ENCODE measurements at places on chromosomes 7 and 10. TPM values are rescaled to one million over a fixed set of nuclear protein-coding genes. Genes with fewer than 3 reads are reported as not detected.

GRCh38 chr10:6476989-6477388 lies 103.1 kb downstream of the PRKCQ start:
- no peak for DNase-seq

- no peak for DNase-seq
Observed at GRCh38 chr7:140028311-140028710, 34.4 kb downstream of the PARP12 start.

GRCh38 chr7:75856536-75856935 lies 22.3 kb upstream of the RHBDD2 start:
- no peak for DNase-seq

GRCh38 chr10:13213163-13213562 lies 21.0 kb downstream of the UCMA start:
- no peak for DNase-seq

GRCh38 chr10:26048756-26049155 lies 114.7 kb downstream of the MYO3A start:
- no peak for DNase-seq

DNA sequence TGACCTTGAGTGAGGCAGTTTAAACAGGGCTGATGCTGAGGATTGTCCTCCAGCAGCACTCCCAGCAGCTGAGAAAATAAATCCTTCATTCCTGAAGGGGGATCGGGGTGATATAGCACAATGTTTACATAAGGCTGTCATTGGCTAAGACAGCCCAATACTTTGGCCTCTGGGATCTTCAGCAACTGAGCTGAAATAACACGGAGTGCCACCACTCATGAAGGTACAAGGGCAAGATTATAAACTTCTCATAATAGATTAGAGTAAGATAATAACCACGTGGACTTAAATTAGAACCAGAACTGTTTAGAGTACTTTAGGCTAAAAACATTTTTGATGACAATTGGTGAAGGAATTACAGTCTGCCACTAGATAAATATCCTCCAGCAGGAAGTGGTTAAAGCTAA lies 70.0 kb upstream of the PAPSS2 start:
- no peak for DNase-seq

STOX1 gene
- 1.8 TPM for total RNA-seq

CAV1 gene
- total RNA-seq, result 11.1 TPM

- DNase-seq, result no peak
Observed at GRCh38 chr10:61815496-61815895, 86.0 kb upstream of the ARID5B start.

DNA sequence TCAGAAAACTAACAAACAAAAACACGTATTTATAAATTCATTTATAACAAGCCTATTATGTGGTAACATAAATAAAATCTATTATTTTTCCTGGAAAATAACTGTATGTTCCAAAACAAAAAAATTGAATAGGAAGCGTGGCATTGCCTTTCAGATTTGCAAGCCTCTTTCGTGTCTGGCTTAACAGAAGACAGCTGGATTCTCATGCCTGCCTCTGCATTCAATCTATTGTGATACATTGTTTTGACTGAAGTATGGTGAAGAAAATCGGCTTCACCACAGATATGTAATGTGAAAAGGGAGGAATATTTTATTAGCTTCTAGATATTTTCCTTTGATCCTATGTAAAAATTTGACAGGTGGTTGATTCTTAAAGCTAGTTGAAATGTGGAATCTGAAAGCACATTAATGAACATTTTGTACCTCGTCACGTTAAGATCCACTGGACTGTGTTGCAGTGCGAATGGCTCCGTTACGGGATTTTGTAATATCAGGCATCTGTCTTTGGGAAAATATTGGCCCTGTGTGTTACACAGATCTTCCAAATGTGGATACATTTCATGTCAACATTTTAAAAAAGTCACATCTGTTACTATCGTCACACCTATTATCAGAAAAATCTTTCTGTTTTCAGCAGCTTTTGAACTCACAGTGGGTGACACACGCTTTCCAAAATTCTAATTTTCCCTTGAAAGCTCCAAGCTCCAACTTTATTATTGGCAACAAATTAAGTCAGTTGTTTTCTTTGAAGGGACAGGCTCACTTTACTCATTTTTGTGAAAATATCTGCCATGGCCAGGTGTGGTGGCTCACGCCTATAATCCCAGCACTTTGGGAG lies 26.2 kb downstream of the PALD1 start:
- DNase-seq, result no peak

LUC7L2 gene
- 45.3 TPM for total RNA-seq

- no peak for DNase-seq
Observed at GRCh38 chr10:66748217-66748616, 177.6 kb upstream of the LRRTM3 start.

DNA sequence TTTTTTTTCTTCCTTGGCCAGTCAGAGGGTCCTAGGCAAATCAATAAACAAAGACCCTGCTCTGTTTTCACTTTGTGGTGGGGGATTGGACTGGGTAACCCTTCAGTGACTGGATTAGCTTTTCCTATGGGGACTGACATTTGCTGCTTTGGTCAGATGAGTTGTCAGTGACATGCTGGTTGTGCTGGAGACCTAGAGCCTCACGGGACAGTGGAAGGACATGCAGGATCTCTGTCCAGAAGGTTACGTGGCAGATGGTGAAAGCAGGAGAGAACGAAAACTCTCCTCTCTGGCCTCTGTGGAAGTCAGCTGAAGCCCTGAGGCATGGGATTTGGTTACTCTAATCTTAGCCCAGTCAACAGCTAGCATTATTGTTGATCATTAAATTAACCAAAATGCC lies 90.0 kb upstream of the BMPER start:
- DNase-seq, result no peak

FAM25C gene
- not detected for total RNA-seq
